GM12865 (cell line): ENCODE measurements at places on chromosomes 2 and 18.

- DNase-seq: no peak
These were observed 39.9 kb downstream of the CROCC2 start for GRCh38 chr2:240946046-240946445.

DNA sequence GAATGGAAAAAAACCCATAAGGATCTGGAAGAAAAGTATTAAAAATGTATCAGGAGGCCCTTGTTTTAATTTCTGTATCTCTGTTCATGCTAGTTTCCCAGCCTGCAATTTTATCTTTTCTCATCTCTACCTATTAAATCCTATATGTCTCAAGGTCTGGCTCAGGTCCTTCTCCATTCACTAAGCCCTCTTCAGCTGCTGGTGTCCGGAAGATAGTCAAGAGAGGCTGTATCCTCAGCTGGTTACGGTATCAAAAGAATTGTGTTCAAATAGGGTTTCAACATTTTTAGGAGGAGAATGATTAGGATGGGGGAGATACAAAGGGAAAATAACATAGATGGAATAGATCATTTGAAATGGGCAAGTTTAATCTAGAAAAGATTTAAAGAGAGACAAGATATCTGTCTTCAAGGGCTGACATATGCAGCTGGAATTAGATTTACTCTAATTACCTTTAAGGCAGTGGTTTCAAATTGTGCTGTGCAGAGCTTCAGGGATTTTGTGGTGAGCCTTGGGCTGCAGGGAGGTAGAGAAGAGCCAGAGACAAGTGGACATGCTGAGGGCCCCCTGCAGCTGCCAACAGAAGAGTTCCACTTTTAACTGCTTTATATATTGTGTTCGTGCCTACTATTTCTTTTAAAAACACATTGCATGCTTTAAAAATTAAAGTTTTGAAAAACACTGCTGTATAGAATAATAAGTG, 24.1 kb downstream of the GREB1L start:
- DNase-seq: no peak

DNA sequence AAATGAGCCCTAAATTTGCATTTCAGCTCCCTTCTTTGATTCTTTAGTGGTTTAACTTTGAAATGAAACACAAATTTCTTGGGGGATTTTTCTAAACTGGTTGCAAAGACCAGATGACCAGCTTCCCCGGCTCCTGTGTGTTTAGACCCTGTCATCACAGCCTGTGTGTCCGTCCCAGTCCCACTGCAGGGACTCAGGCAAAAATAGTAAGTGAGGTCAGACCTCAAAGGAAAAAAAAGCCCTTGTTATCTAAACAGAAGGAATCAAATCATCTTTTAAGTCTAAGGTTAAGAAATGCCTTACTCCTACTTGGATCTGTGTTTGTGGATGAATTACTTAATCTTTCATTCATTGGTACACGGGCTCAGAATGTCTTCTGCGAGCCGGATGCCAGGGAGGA, 423.7 kb downstream of the LPIN1 start:
- no peak for DNase-seq

DNA sequence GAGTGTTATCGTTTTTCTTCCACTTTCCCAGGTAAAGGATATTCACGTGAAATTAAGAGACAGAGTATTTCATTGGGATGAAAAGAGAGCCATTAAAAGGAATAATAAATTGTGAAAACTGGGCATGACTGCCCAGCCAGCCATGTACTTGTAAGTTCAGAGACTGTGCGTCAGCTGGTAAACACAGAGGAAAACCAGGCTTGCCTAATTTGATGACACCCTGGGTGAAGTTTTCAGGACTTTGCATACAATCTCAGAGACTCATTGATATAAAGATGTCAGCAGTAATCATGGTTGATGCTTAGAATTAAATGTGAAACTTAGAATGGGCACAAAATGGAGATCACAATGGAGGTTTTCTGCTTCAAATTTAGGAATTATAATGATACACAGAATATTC, 153.5 kb upstream of the ZEB2 start:
- DNase-seq: no peak

GRCh38 chr2:128024816-128025215, 3.0 kb downstream of the SAP130 start:
- no peak for DNase-seq

DNA sequence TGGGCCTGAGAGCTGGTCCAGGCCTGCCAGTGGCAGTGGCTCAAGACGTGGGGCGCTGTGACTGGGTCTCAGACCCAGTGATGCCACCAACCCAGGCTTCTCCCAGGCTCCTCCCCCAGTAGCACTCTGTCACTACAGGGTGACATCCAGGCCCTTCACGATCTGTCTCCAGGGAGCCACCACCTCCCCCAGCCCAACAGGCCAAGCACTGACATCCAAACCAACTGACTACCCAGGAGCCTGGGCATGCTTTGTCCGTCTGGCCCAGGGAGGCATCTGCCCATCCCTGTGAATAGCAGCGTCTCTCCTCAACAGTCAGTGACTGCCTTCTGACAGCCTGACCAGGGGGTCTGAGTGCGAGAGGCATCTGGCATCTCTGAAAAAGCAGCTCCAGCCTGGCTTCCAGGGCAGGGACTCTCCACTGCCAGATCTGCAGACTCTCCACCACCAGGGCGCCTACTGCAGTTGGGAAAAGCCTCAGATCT, 13.0 kb downstream of the TEX44 start:
- no peak for DNase-seq

GRCh38 chr2:42099438-42100173, 51.8 kb downstream of the PKDCC start:
- DNase-seq: peak; percentile 55

DNA sequence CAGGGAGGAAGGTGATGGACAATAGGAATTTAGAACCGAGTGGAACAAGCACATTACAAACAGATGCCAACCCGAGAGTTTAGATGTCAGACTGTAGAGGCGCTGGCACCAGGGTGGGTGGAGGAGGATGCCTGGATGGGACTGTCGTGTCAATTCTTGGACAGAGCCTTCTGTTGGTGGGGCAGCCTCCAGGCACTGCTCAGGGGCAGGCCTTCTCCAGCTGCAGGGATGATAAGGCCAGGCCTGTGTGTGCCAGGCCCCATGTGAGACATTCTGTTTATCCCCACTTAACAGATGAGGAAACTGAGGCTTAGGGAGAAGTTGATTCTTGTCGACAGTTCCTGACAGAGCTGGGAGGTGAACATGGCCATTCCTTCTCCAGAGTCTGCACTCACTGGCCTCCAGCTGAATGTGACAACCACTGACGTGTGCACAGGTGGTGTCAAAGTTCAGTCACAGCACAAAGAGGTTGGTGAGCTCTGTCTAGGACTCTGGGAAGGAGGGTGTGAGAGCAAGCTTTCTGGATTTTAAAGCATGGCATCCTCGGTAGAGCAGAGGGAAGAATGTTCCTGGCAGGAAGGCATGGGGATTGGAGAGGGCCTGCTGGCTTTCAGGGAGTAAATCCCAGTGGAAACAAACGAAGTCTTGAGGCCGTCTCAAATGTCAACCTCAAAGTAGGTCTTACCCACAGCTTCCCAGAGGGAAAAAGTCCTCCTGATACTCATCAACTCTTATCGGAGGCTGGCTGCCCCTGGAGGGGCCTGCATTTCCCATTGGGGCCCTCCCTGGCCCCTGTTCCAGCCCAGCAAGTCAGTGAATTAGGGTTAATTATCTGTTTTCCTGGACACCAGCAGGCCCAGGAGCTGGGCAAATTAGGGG, 52.4 kb downstream of the GLI2 start:
- no peak for DNase-seq

DNA sequence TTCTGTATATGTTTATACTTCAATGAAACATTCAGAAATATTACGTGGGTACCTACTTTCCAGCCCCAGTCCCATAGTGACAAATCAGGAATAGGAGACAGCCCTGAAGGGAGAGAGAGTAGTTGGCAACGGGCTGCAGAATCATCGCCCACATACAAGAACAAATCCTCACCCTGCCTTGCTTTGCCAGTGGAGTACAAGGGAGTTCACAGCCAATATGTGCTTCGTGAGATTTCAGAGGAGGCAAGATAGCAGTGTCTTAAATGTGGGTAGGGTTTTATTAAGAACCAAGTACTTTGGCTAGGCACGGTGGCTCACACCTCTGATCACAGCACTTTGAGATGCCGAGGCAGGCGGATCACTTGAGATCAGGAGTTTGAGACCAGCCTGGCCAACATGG, 40.3 kb upstream of the PKDCC start:
- no peak for DNase-seq

DNA sequence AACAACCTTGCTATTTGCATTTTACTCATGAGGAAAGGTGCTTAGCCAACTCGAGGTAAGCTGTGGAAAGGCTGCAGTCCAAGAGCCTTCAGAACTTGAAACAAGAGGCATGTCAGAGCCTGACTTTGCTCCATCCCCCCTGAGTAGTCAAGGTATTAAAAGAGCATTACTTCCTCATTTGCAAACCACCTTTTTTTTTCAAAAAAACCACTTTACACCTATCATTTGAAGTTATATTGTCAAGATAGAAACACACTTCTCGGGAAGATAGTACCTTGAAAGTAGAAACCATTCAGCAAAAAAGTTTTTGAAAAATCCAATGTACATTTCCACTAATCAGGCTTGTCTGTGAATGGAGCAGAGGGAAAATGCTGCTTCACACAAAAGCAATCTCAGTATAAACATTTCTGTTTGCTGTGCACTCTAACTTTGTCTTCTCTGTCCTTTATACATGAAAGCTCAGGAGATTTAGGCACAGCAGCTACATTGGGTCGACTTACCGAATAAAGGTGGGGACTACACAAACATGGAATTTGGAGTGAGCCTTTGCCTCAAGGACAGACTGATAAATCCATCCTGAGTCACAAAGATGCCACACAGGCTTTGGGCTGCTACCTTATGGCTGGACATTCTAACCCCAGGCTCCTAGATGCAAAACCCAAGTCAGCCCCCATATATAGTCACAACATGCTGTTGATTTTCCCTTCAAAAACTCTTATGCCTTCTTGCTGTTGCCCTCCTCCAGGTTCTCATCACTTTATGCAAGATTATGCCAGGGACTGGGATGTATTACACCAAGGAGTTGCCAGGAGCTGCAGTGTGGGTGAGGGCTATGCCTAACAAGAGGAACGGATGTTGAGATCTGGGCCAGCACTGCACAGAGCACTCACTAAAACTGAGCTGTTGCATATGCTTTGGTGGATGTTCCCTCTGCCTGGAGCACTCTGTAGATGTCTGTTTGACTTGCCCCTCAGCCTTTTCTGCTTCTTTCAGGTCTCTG, 41.4 kb upstream of the EML4 start:
- DNase-seq: peak; percentile 90

GRCh38 chr2:86073225-86073624, 32.5 kb downstream of the POLR1A start:
- DNase-seq: no peak

DNA sequence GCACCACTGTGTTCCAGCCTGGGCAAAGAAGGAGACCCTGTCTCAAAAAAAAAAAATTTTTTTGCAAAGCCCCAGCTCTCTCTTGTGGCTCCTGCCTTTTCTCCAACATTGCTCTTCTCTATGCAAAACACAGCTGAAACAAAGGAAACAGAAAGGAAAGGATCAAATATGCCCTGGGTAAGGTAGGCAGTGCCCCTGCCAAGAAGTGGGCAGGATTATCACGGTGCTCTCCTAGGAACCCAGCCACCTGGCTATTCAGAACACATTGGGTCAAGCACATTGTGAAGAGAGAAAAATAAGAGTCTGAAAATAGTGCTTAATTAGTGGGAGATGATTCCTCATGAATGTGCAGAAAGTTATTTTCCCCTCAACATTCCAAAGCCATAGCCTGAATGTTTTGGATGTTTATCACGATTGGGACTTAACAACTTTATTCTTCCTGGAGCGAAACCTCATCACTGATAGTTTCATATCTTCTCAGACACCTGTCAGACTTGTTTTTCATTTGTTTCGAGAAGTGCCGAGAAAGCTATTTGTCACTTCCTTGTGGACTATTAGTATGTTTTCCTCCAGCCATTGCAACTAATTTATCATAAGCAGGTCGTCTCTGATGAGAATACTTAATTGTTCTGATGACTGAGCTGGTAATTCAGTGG, 42.7 kb upstream of the RPL31 start:
- no peak for DNase-seq

DNA sequence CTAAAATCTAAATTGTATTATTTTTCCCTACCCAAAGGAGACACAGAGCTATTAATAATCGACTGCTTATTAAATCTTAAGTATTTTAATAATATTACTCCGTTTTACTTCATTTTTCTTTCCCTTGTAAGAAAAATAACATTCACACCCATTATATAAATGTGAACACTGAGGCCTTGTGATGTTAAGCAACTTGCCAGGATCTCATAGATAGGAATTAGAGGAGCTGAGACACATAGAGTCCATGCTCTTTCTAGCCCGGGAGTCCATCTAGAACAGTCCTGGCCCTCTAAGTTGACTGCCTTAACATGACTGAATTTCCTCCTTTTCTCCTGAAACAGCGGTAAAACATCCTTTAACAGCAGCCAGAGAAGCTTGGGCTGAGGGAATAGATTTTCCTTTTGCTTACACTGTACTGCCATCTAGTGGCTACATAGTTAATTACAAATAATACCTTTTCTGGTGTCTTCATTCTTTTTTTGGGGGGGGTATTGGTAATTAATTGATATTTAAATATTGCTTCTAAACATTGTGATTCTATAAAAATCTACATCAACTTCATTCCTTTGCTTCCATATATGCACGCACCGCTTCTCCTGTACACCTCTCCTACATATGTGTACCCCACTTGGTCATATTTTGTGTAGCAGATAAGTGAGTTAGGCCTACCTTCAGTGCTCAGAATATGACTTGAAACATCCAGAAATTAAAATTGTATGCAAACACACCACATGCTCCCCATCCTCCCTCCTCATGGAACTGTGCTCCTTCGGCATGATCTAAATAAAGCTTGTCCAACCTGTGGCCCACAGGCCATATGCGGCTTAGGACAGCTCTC, 125.8 kb upstream of the HNMT start:
- peak; percentile 29 for DNase-seq

- no peak for DNase-seq
These were observed 23.5 kb downstream of the MAL start for GRCh38 chr2:95048825-95049682.

DNA sequence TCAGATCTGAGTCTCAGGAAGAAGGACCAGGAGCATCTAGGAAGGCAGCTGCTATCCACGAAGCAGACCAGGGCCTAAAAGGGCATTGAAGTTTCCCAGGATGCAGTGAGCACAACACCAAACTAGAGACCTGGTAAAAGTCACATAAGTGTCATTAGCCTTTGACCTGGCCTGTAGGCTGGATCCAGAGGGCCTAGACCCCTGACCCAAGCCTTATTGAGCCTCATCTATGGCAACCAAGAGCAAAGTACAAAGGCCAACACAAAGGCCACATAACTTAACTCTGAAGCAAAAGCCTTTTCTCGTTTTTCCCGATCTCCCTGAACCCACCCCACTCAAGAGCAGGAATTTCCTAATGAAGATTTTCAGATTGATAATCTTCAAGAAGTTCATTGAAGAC, 127.3 kb upstream of the SRD5A2 start:
- DNase-seq: no peak

GRCh38 chr2:63788071-63788470, 53.6 kb upstream of the UGP2 start:
- DNase-seq: no peak

- no peak for DNase-seq
These were observed 407.1 kb upstream of the SLC14A2 start for GRCh38 chr18:45208164-45208563.

GRCh38 chr2:32712870-32713269, 85.0 kb downstream of the TTC27 start:
- no peak for DNase-seq

GRCh38 chr2:62711832-62712494, 6.5 kb downstream of the EHBP1 start:
- DNase-seq: no peak

GRCh38 chr2:60213865-60214625, 339.4 kb downstream of the BCL11A start:
- DNase-seq: no peak
